Kidney (tissue), 22 donors: ENCODE measurements at places on chromosomes 3 and 15. TPM values are rescaled to one million over a fixed set of nuclear protein-coding genes. Genes with fewer than 3 reads are reported as not detected.
A peak's percentile ranks its signal among the peaks of the same experiment; 100 is the strongest.

Gene ADCY5
- polyA plus RNA-seq, result 7.1 TPM

Gene NEK10
- polyA plus RNA-seq, result 1.0 TPM

Gene GOLGA6L22
- not detected for polyA plus RNA-seq

Gene LDHAL6B
- not detected for polyA plus RNA-seq

- H3K36me3 ChIP-seq, result no peaks in the 10 kb centered on the region
- H3K27me3 ChIP-seq, result no peaks in the 10 kb centered on the region
- peak; percentile 80 for DNase-seq
- no peak within 1 kb of the TSS for H3K27ac ChIP-seq
- peak within 1 kb of the TSS; percentile 54 for H3K4me3 ChIP-seq
- no peaks in the 10 kb centered on the region for H3K4me1 ChIP-seq
These were observed at the start of gene PLAAT1 for GRCh38 chr3:193240850-193241706. Gene PLAAT1 (plus strand): TSS chr3:193241222. CDS start chr3:193255651, 14,429 bp downstream.

DNA sequence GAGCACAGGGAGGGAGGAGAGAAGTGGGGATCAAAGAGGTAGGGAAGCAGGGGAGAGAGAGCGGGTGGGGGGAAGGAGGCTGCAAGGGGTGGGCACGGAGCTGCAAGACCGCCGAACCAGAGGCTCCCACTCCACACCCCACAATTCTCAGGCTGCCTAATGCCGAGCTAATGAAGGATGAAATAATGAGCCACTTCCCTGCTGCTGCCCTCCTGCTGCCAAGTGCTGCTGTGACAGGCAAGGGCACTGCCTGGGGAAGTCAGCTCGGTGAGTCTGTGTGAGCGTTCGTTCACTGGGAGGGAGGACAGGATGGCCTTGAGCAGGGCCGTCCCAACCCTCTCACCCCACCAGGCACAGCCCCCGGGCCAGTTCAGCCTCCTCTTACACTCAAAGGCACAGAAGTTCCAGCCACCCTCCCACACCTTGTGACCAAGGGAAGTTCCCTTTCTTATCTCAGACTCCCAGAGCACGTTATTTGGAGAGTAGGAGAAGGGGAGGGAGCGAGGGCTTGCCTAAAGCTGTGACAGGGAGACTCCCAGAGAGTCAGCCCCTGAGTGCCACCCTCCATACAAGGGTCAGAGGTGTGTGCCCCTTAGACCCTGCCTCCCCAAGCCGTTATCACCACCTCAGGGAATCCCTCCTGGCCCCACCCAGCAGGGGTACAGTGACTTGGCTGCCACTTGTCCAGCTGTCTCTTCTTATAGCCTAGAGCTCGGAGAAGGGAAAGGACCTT lies 12.4 kb downstream of the GLYCTK start:
- peak; percentile 74 for DNase-seq
- no peak overlapping the region for H3K27ac ChIP-seq
- H3K27me3 ChIP-seq, result no peaks in the 10 kb centered on the region
- no peaks in the 10 kb centered on the region for H3K36me3 ChIP-seq
- no peak overlapping the region for H3K4me3 ChIP-seq

DNA sequence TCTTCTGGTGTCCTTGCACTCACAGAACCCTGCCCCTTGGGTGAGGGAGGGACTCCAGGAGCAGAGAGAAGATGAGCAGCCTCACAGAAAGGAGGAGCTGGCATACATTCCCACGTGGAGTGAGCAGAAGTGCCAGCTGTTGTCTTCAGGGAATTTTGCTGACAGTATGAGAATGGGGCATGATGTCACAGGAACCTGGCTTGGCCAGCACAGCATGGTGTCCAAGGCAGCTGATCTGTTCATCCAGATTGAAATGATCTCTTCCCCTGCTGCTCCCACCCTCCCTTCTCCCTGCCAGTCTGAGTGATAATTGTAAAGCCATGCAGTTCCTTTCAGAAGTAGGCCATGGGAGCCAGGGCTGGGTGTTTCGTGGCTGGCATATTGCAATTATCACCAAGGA lies 53.3 kb downstream of the GJD2 start:
- H3K4me1 ChIP-seq, result no peaks in the 10 kb centered on the region
- no peak overlapping the region for H3K4me3 ChIP-seq
- no peak overlapping the region for H3K27ac ChIP-seq

DNA sequence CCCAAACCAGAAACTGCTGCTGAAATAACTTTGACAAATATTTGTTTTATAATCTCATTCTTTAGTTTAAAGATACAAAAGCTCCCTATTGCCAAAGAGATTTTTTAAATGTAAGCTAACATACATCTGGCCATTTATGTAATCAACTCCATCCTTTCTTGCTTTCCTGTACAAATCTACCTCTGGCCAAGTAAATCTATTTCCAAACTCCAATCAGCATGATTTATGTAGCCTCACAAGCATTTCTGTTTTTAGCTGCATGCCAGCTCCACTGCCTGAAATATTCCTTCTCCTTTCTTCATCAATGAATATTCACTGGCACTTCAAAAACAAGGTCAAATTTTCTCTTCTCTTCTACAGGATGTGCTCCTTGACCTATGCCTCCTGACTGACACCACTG lies 80.0 kb downstream of the SHOX2 start:
- H3K4me1 ChIP-seq, result no peaks in the 10 kb centered on the region
- no peaks in the 10 kb centered on the region for H3K27me3 ChIP-seq
- H3K4me3 ChIP-seq, result no peak overlapping the region
- no peak for DNase-seq
- H3K27ac ChIP-seq, result no peak overlapping the region
